ENCODE measurements at places on chromosomes 7 and 10.
A peak's percentile ranks its signal among the peaks of the same experiment; 100 is the strongest.

GRCh38 chr10:85362401-85362800 lies 1004.2 kb downstream of the GRID1 start:
- H3K27me3 ChIP-seq: no peaks in the 10 kb centered on the region
- DNase-seq: no peak
- H3K27ac ChIP-seq: no peak overlapping the region
- no peaks in the 10 kb centered on the region for H3K36me3 ChIP-seq
- no peaks in the 10 kb centered on the region for H3K4me1 ChIP-seq

DNA sequence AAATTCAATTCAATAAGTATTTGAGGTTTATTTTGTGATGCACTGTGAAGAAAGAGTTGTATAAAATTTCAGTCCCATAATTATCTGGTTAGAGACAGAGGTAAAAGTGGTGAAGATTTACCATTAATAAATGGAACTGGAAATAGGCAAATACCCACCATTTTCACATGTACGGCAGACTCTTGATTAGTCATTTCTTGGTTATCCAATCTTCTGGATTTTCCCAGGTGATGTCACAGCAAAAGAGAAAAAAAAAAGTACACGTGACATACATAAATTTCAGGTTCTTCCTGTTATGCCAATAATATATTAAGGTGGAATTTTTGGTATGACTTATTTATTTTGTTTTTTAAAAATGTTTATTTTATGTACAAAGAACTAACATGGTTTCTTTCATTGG lies 26.8 kb downstream of the NT5C3A start:
- H3K27me3 ChIP-seq: no peaks in the 10 kb centered on the region
- H3K4me3 ChIP-seq: no peak overlapping the region
- no peak for DNase-seq
- H3K36me3 ChIP-seq: no peaks in the 10 kb centered on the region
- no peak overlapping the region for H3K27ac ChIP-seq

DNA sequence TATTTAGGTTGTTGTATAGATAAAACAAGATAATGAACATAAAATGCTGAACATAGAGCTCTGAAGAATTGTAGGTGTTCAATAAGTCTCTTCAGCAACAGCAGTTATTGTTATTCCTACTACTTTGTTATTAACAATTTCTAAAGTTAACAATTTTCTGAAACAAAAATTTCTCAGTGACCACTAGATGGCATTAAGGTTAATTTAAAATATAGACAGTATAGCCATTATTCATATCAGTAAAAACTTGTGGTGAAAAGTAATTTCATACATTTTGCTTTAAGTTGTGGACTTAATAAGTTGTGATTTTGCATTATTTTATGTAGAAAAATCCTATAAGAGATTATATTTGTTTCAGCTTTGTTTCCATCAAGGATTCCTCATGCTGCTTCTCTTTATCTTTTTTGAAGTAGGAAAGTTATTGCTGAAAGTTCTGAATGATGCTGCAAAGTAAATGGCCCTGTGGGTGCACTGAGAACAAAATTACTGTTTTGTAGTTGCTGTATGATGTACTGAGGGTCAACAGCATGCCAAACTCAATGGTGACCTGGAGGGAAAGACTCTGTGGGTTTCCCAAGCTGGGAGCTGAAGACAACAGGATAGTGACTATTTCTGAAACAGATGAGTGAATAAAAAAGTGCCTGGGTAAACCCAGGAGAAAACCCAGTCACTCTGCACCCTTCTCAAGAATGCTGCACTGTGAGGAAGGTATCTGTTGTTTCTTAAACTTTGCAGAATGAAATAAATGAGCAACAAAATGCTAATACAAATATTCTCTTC lies 253.6 kb downstream of the KIF20B start:
- DNase-seq: no peak
- H3K27ac ChIP-seq: no peak overlapping the region
- no peaks in the 10 kb centered on the region for H3K27me3 ChIP-seq

GRCh38 chr10:82575318-82575717 lies 700.3 kb downstream of the NRG3 start:
- H3K4me1 ChIP-seq: peaks cover 44% of the 10 kb centered on the region
- H3K4me3 ChIP-seq: no peak overlapping the region
- no peak overlapping the region for H3K27ac ChIP-seq
- H3K27me3 ChIP-seq: no peaks in the 10 kb centered on the region
- no peaks in the 10 kb centered on the region for H3K36me3 ChIP-seq
- DNase-seq: no peak

GRCh38 chr7:93142127-93142526 lies 6.1 kb downstream of the SAMD9L start:
- H3K4me1 ChIP-seq: no peaks in the 10 kb centered on the region
- no peak overlapping the region for H3K4me3 ChIP-seq
- H3K27me3 ChIP-seq: no peaks in the 10 kb centered on the region
- H3K36me3 ChIP-seq: no peaks in the 10 kb centered on the region
- no peak for DNase-seq
- no peak overlapping the region for H3K27ac ChIP-seq

DNA sequence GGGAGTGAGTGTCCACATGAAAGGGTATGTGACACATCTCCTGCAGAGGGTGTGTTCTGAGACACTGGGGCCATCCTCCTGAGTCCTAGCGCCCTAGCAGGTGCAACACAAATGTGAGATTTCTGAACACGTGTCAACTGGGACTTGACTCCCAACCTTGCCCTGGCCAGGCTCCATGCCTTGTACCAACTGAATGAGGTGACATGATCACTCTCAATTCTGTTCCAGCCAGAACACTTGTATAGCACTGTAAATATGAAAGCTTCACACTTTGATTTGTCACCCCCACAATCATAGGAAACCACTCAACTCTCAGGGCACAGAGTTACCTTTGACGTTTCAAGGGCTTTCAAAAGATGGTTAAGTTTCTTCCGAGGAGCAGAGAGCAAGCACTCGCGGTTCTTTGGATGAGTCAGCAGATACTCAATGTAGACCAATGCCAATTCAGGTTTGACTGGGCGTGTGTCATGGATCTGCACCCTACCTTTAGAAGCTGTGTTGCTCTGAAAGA lies 48.6 kb downstream of the NCAPG2 start:
- H3K27ac ChIP-seq: no peak overlapping the region
- H3K4me1 ChIP-seq: peaks cover 7% of the 10 kb centered on the region
- no peak overlapping the region for H3K4me3 ChIP-seq
- DNase-seq: no peak
- H3K27me3 ChIP-seq: no peaks in the 10 kb centered on the region

GRCh38 chr10:99743841-99744240 lies 11.8 kb downstream of the CUTC start:
- no peak for DNase-seq
- no peak overlapping the region for H3K27ac ChIP-seq
- no peaks in the 10 kb centered on the region for H3K27me3 ChIP-seq
- no peak overlapping the region for H3K4me3 ChIP-seq
- no peaks in the 10 kb centered on the region for H3K4me1 ChIP-seq

DNA sequence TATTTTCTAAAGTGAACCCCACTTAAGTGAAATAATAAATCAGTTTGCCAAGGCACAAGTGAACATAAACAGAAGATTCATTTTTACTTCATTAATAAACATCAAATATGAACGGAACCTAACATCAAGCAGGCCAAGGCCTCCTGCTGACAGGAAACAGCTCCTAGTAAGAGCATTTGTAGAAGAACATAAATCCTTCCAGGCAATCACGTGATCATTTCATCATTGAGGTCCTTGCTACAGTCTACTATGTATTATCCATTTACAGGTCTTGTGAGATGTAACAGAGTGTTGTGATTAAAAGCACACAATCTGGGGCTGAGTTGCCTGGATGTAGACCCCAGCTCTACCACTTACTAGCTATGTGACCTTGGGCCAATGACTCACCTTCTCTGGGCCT lies 70.6 kb downstream of the CALD1 start:
- H3K4me3 ChIP-seq: no peak overlapping the region
- H3K36me3 ChIP-seq: peaks cover 8% of the 10 kb centered on the region
- H3K27ac ChIP-seq: no peak overlapping the region
- DNase-seq: no peak

- H3K27ac ChIP-seq: no peak overlapping the region
- no peak for DNase-seq
- peaks cover 4% of the 10 kb centered on the region for H3K4me1 ChIP-seq
Measured at GRCh38 chr10:42783181-42783549, 570 bp downstream of the BMS1 start.

GRCh38 chr10:119659951-119660350 lies 8.8 kb downstream of the BAG3 start:
- no peak for DNase-seq
- no peaks in the 10 kb centered on the region for H3K36me3 ChIP-seq
- H3K27ac ChIP-seq: no peak overlapping the region
- H3K27me3 ChIP-seq: no peaks in the 10 kb centered on the region

DNA sequence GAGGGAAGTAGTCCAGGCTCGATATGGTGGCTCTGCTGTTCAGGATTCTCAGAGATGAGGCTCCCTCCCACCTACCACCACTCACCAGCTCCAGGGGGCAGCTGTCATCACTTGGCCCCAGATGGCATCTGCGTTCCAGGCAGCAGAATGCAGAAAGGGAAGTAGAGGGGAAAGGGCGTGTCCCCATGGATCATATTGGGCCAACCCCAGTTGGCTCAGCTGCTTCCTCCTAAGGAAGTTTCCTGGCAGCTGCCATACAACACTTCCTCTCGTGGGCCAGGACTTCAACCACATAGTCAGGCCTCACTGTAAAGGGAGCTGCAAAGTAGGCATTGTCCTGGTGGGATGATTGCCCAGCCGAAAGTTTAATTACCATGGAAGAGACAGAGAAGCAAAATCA lies 1.6 kb upstream of the TEX36 start:
- DNase-seq: no peak
- peaks cover 8% of the 10 kb centered on the region for H3K27me3 ChIP-seq
- H3K36me3 ChIP-seq: no peaks in the 10 kb centered on the region
- peaks cover 2% of the 10 kb centered on the region for H3K4me1 ChIP-seq
- H3K27ac ChIP-seq: no peak overlapping the region

GRCh38 chr7:116271963-116272886 lies 61.9 kb downstream of the TES start:
- no peak overlapping the region for H3K4me3 ChIP-seq
- no peak overlapping the region for H3K27ac ChIP-seq
- no peak for DNase-seq
- H3K27me3 ChIP-seq: no peaks in the 10 kb centered on the region

- DNase-seq: no peak
- H3K36me3 ChIP-seq: no peaks in the 10 kb centered on the region
- no peak overlapping the region for H3K4me3 ChIP-seq
- no peak overlapping the region for H3K27ac ChIP-seq
Measured at GRCh38 chr10:123180101-123181090, 26.2 kb downstream of the BUB3 start.

DNA sequence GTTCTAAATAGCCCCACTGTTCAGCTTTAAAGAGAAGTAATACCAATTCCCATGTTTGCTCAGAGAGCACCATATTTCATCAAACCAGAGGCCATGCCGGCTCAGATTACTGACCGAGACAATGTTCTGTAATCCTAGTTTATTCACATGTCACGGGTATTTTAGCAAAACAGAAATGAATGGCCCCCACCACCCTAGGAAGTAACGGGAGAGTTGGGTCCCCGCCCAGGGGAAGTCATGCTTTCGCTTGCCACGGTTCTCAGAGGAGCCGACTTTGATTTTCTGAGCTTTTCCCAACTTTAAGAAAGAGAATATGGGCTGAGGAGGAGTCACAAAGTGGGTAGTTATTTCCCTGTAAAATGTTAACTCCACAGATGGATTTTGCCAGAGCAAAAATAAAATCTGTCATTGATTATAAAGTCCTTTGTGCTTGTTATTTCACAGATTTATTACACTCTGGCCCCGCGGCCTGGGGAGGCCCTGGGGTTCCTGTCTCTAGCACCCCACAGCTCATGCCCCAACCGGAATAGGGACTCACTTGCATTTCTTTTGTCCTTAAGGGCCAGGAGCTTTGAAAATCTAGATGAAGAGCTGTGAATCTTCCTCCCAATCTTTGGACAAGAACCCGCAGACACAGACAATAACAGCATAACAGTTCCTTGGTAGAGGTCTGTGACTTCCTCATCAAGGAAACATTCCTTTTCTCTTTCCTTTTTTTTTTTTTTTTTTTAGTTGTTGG lies 3.7 kb upstream of the GDF10 start:
- no peaks in the 10 kb centered on the region for H3K27me3 ChIP-seq
- no peaks in the 10 kb centered on the region for H3K36me3 ChIP-seq
- DNase-seq: no peak
- no peak overlapping the region for H3K4me3 ChIP-seq

DNA sequence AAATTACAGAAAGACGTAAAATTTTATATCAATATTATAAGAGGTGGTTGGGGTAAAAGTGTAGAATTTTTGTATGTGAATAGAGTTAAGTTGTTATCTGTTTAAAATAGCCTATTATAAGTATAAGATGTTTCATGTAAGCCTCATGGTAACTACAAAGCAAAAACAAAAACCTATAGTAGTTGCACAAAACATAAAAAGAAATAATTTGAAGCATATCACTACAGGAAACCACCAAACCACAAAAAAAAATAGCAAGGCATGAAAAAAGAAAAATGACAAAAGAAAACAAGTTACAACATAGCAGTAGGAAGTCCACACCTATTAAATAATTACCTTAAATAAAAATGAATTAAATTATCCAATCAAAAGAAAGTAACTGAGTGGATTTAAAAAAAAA lies 12.4 kb upstream of the GSTK1 start:
- peaks cover 4% of the 10 kb centered on the region for H3K27me3 ChIP-seq
- H3K4me1 ChIP-seq: no peaks in the 10 kb centered on the region
- H3K27ac ChIP-seq: no peak overlapping the region
- DNase-seq: no peak

- H3K27ac ChIP-seq: no peak within 1 kb of the TSS
- peak; percentile 67 for DNase-seq
- peaks cover 99% of the 10 kb centered on the region for H3K27me3 ChIP-seq
- no peaks in the 10 kb centered on the region for H3K4me1 ChIP-seq
- H3K36me3 ChIP-seq: no peaks in the 10 kb centered on the region
Measured at GRCh38 chr7:27143023-27143949, at the start of gene HOXA5. Gene HOXA5, minus strand, starts transcription at chr7:27143681. Its CDS starts 74 bp downstream, at chr7:27143607.

GRCh38 chr7:7920481-7920880 lies 48.1 kb upstream of the GLCCI1 start:
- H3K27me3 ChIP-seq: no peaks in the 10 kb centered on the region
- DNase-seq: no peak
- no peaks in the 10 kb centered on the region for H3K36me3 ChIP-seq
- no peak overlapping the region for H3K4me3 ChIP-seq
- peaks cover 10% of the 10 kb centered on the region for H3K4me1 ChIP-seq

DNA sequence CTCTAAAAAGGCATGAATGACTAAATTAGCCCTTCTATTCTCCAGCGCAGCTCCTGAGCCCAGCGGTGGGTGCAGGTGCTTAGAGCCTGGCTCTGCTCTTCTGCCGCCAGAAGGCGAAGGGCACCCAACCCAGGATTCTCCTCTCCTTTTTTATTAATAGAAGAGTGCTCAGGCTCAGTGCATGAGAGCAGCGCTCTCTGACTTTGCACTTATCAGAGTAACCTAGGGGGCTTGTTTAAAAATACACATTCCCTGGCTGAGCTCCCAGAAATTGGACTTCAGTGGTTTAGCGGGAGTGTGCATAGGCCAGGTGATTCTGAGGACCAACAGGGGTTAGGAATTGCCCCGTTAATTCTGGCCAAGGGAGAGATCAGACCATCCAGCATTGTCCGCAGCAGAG lies 1.7 kb upstream of the PFKP start:
- peaks cover 3% of the 10 kb centered on the region for H3K4me1 ChIP-seq
- DNase-seq: no peak
- H3K27ac ChIP-seq: no peak overlapping the region
- H3K4me3 ChIP-seq: no peak overlapping the region

GRCh38 chr10:120382360-120382759 lies 74.7 kb upstream of the PLPP4 start:
- no peaks in the 10 kb centered on the region for H3K4me1 ChIP-seq
- H3K36me3 ChIP-seq: no peaks in the 10 kb centered on the region
- H3K4me3 ChIP-seq: no peak overlapping the region
- DNase-seq: no peak

Data from neuronal stem cell (in vitro differentiated cells).